Karpas-422 (cell line): ENCODE measurements at places on chromosomes 12 and 14. TPM values are rescaled to one million over a fixed set of nuclear protein-coding genes. Genes with fewer than 3 reads are reported as not detected.

- no peak for DNase-seq
Measured at GRCh38 chr12:52454411-52455201, 2.7 kb upstream of the KRT6B start.

DNA sequence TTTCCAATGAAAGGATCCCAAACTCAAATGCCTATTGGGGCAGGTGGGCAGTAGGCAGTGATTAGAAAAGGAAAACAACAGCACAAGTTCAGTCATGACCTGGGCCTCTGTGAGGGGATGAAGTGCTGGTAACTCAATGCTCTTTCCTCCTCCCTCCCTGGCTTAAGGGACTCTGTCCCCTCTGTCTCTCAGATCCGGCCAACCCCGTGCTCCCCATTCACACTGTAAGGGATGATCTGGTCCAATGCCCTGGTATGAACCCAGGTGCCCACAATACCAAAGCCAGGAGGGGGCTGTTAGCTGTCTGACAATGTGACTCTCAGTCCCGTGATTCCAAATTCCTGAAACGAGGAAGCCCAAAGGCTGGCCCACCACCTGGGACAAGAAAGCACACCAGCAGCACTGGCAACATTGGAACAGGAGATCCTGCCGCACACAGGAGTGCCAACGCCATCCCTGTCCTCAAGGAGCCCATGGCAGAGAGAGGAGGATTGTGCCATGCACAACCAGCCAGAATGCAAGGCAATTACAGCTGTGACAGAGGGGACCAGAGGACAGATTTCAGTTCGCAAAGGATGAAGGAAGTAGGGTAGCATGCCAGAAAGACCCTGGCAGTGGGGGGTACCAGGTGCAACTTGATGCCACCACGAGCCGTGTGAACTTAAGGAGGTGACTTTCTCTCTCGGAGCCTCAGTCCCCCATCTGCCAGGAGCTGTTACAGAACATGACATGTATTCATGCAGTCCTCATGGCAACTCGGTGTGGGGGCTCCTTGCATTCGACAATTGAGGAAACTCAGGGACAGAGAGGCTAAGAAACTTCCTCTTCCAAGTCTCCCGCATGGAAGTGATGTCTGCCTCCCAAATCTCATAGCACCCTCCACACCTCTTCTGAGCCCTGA is 37.6 kb downstream of the SERPINA3 start:
- no peak for DNase-seq

DNA sequence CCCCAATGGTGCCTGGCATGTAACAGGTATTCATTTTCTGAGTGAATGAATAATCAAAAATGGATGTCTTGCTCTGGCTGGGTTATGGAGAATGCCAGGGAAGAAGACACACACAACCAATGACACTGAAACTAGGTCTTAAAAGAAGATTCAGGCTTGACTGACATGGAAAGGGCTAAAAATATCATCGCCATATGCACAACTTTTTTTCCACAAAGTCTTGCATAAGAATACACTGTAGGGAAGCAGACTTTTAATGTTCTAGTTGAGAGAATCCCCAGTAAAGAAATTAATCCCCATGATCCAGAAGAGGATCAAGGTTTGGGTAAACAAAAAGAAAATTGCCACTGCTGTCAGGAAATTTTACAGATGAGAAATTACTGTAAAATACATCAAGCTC is 116.4 kb downstream of the SLC2A13 start:
- DNase-seq: no peak

The FGD6 gene
- total RNA-seq: 42.2 and 42.5 TPM in 2 replicates

The PPP1R36 gene
- 0.18 and 1.7 TPM in 2 replicates for total RNA-seq

DNA sequence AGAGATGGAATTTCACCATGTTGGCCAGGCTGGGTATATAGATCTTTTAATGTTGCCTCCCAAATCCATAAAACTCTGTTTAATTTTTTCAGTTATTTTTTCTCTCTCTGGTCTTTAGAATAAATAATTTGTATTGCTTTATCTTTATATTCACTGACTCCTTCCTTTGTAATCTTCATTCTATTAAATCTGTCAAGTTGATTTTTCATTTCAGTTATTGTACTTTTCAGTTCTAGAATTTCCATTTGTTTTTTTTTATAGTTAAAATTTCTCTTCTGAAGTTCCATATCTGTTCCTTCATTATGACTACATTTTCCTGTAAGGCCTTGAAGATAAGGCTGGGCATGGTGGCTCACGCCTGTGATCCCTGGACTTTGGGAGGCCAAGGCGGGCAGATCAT is 13.6 kb upstream of the SPPL3 start:
- DNase-seq: no peak
